ENCODE measurements at places on chromosomes 5 and 9.

DNA sequence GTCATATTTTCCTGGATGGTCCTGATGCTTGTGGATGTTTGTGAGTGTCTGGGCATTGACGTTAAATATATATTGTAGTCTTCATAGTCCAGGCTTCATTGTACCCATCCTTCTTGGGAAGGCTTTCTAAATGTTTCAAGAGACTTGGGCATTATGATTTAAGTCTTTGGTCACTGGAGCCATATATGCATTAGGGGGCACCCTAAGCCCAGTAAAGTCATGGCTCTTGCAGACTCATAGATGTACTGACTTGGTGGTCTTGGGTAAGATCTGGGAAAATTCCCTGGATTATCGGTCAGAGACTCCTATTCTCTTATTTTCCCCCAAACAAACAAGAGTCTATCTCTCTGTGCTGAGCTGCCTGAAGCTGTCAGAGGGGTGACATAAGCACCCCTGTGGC is 271.1 kb downstream of the TRIM36 start:
- peak; percentile 15 for DNase-seq

GRCh38 chr5:97657239-97657638 is 474.2 kb upstream of the RIOK2 start:
- no peak for DNase-seq

DNA sequence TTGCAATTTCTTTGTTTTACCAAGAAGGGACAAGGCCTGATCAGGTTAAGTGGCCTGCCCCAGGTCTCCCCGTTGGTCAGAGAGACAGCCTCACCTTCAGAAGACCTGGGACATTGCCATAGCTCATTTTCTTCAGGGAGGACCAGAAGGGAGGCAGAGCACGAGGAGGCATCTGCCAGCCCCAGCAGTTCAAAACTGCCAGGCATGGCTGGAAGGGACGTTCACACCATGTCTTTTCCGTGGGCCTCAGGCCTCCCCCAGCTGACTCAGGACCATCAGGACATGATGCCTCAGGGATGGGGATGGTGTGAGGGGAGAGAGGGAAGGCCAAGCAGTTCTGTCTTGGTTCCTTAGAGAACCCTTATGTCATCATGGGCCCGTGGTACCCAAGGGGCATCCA is 16.5 kb downstream of the IGIP start:
- DNase-seq = no peak

GRCh38 chr5:50724-51499 is 41.1 kb upstream of the PLEKHG4B start:
- DNase-seq = no peak

DNA sequence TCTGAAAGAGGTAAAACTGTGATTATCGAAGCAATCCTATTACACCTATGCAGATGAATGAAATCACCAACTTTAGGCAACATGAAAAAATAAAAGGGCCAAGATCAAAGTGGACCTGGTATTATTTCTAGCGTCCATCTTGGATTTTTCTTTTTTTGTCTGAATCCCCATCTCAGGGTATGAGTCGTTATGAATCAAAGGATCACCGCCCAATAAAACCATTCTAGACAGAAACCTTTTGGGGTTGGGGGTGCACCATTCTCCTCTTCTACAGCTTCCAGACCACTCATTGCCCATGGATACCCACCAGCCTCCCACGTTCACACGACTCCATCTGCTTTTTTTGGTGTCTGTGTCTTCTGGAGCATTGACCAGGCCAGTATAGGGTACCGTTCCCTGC is 33.4 kb downstream of the MAP1B start:
- DNase-seq = no peak

GRCh38 chr5:96663608-96664007 is 1.4 kb downstream of the CAST start:
- no peak for DNase-seq

- no peak for DNase-seq
These were observed 158.2 kb downstream of the OLFM1 start for GRCh38 chr9:135245482-135246247.

DNA sequence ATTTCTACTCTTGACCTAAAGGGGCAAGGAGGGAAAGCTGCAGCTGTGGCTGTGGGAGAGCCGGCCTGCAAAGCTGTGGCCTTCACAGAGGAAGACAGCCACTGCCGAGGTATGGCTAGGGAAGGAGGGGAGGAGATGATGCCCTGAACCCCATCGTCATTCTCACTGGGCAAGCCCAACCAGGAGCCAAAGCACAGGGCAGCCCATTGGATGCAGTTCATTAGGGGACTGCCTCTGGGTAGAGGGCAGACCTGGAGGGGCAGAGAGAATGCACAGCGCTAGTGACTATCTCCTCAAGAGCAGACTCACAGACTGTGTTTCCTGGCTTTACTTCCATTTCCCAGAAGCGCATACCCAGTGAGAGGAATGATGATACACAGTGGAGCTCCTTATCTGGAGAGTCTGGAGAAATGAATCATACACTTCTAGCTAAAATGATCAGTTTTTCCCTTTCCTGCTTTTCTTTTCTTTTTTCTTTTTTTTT is 47.2 kb upstream of the TTC23L start:
- no peak for DNase-seq

DNA sequence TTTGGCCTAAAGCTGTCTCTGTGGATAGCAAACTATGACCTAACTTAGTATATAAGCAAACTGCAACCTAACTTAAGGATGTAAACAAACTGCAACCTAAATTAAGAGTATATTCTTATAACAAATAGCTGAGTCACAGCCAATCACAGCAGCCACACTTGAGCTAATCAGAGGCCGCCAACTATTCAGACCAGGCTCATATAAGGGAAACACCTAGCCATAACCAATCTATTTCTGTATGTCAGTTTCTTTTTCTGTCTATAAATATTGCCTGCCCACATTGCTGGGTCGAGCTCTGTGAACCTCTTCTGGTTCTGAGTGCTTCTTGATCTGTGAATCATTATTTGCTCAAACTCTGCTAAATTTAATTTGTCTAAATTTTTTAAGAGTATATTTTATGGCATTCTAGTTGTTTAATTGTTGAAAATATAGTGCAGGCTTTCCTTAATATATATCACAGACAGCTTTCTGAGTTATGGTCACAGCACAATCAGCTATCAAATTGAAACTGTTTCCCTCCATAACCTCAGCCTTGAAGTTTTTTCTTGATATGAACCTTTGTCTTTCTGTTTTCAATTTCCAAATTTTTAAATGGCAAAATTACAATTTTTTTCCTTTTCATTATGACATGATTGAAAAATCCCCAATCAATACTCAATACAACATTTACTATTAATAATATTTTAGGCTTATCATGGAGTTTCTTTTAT is 327.1 kb upstream of the NUDT12 start:
- peak; percentile 64 for DNase-seq

GRCh38 chr9:86860006-86860405 is 87.3 kb downstream of the GAS1 start:
- DNase-seq = no peak

DNA sequence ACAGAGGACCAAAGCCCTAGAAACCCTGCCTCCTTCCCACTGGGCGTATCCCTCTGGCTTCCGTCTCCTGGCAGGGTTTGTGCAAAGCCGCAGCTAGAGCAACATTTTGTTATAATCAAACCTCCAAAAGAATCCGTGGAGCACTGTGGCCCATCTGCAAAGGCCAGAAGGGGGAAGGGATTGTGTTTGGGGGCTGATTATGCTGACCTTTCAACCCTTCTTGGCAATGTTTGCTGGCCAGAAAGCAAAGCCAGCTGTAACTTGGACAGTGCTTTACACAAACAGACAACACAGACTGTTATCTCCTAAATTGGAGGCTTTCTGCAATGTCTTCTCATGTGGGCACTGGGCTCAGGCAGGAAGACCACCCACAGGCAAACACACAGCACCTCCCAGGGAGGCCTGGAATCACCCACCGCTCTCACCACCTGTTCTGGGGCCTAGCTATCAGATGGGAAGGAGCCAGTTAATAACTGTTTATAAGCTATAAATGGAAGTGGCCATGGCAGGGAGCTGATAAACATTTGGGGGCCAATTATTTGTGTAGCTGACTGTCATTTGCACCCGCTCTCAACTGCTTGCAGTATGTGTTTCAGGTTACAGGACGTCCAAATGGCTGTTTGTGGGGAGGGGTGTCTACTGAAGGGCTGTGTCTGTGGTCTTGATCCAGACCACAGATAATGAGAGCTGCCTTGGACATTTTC is 121.6 kb upstream of the ERCC6L2 start:
- no peak for DNase-seq

DNA sequence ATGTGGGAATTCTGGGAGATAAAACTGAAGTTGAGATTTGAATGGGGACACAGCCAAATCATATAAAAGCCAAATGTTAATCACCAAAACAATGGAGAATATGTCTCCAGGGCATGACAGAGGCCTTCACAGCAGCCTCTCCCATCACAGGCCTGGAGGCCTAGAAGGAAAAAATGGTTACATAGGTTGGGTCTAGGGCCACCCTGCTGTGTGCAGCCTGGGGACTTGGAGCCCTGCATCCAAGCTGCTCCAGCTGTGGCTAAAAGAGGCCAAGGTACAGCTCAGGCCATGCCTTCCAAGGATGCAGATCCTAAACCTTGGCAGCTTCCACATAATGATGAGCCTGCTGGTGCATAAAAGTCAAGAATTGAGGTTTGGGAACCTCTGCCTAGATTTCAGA is 85.1 kb downstream of the JAKMIP2 start:
- no peak for DNase-seq

GRCh38 chr5:118290204-118290603 is 698.1 kb downstream of the DTWD2 start:
- no peak for DNase-seq

DNA sequence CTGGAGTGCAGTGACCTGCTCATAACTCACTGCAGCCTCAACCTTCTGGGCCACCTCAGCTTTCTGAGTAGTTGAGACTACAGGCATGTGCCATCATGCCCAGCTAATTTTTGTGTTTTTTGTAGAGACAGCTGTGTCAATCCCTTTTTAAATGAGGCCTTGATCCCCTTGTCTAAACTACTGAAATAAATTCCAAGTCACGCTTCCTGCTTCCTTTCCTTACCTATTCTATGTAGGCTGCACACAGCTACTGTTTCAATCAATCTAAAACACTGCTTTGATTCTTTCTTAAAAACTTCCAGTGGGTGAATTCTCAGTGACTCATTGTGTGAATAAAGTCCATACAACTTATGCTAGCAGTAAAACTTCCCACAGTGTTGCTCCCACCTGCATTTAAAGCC is 2.9 kb upstream of the C7 start:
- DNase-seq = no peak

GRCh38 chr5:52786949-52787599 is 642 bp upstream of the ITGA1 start:
- DNase-seq = peak; percentile 38

- DNase-seq = peak; percentile 10
These were observed 57.0 kb downstream of the ECPAS start for GRCh38 chr9:111427186-111427585.

GRCh38 chr9:130844044-130844451 is 9.0 kb downstream of the ABL1 start:
- DNase-seq = no peak

GRCh38 chr5:149528281-149529060 is 22.8 kb downstream of the CSNK1A1 start:
- DNase-seq = no peak

DNA sequence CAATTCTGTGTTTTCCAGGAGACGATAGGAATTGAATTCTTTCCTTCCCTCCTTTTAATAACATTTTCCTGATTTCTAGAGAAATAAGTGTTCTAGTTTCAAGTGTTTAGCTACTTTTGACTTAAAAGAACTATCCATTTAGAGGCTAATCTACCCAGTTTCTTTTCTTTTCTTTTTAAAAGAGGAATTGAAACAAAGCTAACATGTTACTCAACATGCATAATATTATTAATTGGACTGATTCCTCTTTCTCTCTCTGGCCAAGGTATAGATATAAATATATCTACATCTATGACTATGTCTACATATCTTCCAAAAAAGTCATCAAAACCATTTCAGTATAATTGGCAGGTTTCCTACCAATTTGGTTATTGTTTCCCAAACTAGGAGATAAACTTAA is 309.8 kb downstream of the TRPM3 start:
- DNase-seq = no peak

DNA sequence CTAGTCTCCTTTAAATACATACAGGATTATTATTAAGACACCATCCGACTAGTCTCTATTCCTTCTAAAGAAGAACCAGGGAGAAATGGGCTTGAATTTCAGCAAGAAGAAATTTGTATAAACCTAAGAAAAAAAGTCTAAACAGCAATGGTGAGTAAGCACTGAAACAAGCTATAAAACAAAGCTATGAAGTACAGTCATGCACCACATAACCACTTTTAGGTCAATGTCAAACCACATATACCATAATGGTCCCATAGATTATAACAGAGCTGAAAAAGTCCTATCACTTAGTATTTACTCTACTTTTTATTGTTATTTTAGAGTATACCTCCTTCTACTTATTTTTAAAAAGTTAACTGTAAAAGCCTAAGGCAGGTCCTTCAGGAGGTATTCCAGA is 102.0 kb upstream of the NFIB start:
- no peak for DNase-seq

- no peak for DNase-seq
These were observed 13.9 kb downstream of the GTF3C5 start for GRCh38 chr9:133044661-133045060.

DNA sequence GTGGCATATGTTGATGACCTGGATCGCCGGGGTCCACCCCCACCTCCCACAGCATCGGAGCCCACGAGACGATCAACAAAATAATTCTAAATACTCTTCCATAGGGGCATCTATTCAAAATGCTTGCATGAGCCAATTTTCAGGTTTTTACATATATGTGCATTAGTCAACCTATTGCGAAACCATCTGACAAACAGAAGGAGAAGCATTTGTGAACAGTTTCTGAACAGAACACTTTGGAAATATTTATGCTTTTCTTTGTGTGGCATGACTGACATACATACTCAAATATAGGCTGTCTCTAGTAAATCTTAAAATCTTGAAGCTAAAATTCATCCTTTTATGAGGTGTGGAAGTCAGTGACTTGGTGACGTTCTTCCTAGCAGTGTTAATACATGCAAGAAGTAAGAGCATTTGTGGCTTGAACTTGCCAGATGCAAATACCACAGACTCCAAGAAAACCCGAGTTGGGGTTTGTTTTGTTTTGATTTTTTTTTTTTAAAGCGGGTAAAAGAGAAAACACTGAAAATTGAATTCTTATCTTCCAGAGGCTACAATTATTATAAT is 5.3 kb downstream of the GPR151 start:
- DNase-seq = no peak

DNA sequence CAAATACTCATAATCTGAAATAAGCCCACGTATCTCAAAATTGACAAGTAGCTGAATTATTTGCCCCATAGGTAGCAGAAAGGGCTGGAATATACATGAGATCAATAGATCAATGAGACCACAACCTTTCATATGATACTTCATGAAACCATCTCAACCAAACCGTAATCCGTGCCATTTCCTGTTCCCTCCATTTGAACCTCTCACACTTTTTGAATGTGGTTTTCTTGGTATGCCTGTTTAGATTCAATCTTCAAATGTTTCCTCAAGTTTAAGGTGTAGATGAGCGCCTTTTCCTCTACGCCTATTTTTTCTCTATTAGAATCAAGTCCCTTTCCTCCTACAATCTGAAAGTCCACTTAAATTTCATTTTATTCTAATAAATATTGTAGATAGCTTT is 805.5 kb downstream of the EFNA5 start:
- DNase-seq = no peak

All from GM12865 (cell line).